ENCODE measurements at places on chromosomes 2 and 18.

GRCh38 chr2:134707330-134707676, 11.5 kb downstream of the TMEM163 start:
- no peak for DNase-seq

- no peak for DNase-seq
Observed at GRCh38 chr2:8611700-8612099, 70.2 kb upstream of the ID2 start.

GRCh38 chr2:216056739-216057138, 24.9 kb downstream of the PECR start:
- no peak for DNase-seq

DNA sequence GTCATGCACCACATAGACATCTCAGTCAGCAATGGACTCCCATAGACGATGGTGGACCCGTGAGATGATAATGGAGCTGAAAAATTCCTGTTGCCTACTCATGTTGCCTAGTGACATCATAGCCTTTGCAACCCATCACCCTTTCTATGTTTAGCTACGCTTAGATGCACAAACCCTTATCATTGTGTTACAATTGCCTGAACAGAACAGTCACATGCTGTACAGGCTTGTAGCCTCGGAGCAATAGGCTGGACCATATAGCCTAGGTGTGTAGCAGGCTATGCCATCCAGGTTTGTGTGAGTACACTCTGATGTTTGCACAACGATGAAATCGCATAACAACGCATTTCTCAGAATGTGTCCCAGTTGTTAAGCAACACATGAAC, 221.6 kb downstream of the ALPK2 start:
- peak; percentile 14 for DNase-seq

DNA sequence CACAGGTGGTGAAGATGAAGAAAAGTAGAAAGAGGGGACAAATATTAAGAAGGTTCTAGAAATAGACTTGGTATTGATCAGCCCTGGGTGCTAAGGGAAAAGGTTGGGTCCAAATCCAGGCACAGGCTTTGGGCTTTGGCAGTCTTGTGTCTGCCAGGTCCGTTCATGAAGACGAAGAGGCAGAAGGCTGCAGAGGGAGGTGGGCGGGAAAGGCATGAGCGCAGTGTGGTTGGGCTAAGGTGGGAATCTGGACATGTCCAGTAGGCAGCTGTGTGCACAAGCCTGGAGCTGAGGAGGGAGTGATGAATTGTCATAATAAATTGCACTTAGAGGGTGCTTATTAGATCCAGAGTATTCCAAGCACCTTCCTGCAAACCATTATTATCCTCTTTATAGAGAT, 105.7 kb upstream of the TEX51 start:
- DNase-seq = no peak

GRCh38 chr2:156333951-156334495, 1.5 kb upstream of the NR4A2 start:
- peak; percentile 44 for DNase-seq

DNA sequence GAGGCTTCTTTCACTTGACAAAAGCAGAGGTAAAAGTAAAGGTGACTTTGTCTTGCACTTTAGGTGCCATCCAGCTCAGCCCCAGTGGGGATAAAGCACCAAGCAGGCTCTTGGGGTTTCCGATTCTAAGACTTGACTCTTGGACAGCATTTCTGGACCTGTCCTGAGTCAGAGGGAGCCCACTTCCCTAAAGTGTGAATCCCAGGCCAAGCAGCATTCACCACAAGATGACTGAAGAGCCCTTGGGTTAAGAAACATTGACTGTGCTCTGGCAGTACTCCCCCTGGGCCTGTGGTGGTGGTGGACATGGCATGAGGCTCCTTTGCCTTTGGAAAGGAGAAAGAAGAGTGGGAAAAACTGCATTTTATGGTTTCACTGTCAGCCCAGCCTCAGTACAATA, 638.0 kb upstream of the VRK2 start:
- no peak for DNase-seq

DNA sequence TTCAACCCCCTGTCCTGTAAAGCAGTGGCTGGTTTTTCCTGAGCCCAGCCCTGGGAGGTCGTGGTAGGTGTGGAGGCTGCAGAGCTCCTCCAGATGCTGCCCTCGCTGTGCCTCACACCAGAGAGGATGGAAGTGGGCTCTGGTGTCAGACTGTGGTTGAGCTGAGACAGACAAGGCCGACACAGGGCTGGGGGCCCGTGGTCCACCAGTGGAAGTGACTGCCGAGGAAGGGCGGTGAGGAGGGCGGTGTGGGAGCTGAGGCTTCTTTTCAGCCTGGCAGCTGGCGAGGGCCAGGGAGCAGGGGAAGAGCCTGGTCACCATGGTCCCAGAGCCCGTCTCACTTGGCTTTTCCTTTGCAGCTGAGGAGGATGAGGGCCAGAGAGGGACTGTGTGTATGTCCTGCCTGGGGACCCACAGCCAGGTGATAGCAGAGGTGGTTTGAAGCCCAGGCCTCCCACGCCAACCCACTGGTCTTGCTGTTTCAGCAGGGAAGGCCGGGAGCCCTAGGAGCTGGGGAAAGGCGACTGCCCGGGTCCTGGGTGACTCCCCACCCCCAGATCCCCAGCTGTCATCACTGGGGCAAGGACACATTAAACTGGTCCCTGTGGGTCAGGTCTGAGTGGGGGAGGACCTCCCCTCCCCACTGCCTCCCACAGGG, 8.5 kb downstream of the SFTPB start:
- DNase-seq = no peak

DNA sequence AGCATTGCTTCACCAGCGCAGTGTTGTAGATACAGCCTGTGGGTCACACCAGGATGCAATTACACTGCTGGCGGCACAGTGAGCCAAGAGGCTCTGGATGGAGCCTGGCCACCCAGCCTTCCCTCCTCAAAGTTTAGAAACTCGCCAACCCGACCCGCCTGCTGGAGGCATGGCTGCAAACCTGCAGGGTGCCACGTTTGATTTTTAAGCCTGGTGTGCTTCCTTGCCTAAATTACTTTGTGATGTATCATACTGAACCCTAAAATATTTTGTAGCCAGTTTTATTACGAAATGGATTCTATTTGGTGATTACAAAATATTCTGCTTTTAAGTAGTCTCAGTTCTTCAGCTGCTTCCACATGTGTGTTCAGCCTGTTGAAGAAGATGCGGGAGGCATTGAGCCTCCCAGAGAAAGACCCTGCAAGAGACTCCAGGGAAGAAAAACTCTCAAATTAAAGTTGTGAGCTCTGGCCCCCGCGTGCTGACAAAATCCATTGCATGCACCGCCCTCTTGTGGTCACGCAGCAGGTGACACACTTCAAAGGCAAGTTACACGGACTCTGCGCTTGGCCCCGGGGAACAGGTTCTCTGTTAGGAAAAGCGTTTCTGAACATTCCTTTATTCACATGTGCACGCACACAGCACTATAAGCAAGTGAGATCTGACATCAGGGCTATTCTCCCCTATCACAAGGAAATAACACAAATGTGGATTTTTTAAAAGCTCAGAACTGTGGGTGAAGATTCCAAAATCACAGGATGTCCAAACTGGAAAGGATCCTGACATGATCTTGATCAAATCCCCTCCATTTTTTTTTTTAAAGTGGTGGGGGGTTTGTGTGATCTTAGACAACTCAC, 63.0 kb upstream of the TWIST2 start:
- peak; percentile 29 for DNase-seq

GRCh38 chr2:84474176-84474575, 15.1 kb upstream of the SUCLG1 start:
- no peak for DNase-seq

Data from astrocyte (in vitro differentiated cells and primary cell).